ENCODE measurements at places on chromosomes 6 and 20.

GRCh38 chr6:9380568-9380967 is 945.2 kb upstream of the SLC35B3 start:
- DNase-seq, result no peak

GRCh38 chr20:37267667-37268313 is 6.2 kb upstream of the GHRH start:
- no peak for DNase-seq

GRCh38 chr6:39298061-39298460 is 16.2 kb downstream of the KCNK17 start:
- no peak for DNase-seq

DNA sequence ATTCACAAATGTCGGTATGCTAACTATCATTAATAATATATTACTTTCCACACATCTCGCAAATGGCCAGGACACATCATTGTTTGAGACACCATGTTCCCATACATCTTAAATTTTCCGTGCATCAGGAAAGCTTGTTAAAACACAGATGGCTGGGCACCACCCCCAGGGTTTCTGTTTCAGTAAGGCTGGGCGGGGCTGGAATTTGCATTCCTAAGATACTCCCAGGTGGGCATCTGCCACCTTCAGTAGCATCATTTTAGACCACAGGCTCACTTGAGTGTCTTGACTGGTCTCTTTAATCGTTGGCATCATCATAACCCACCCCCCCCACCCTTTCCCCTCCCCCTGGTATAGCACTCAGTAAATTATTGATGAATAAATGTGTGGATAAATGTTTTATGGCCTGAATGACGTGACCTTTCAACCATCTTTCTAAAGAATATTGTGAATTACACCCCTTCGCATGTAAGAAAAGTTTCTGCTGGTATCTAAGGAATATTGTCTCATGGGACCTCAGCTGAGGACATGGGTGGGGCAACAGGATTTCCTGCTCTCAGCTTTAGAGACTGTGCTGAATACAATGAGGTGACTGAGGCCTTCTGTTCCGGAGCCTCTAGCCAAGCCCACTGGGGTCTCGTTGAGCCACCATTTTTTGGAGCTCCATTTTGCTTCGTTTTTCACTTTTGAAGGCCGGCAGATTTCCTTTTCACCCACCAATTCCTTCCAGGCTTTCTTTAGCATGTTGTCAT is 124.1 kb upstream of the NEDD9 start:
- DNase-seq, result no peak

DNA sequence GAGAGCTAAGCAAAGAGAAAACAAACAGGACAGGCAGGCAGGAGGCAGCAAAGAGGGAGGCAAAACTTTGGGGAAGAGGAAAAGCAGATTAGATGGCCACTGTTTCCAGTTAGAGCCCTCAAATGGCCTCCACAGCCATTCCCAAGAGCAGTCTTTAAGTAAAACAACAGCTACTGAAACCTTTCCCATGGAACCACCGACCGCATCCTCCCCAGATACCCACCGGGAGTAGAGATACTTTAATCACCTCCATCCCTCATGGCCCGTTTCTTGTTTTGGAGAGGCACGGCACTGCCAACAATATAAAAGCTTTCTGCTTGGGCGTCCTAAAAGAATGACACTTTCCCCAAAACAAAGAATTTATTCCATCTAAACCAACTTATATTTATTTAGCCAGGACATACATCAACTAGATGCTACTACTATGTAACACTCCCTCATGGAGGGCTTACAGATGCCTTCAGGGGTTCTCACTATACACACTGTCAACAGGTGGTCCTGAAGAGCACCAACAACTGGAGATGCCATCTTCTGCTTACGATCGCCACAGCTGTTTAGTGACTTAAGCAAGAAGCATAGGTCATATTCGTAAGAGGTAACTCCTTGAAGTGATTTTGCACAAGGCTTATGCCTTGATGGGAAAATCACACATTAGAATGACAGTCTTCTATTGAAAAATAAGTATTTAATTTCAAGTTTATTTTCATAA is 43.4 kb downstream of the CNKSR3 start:
- no peak for DNase-seq

DNA sequence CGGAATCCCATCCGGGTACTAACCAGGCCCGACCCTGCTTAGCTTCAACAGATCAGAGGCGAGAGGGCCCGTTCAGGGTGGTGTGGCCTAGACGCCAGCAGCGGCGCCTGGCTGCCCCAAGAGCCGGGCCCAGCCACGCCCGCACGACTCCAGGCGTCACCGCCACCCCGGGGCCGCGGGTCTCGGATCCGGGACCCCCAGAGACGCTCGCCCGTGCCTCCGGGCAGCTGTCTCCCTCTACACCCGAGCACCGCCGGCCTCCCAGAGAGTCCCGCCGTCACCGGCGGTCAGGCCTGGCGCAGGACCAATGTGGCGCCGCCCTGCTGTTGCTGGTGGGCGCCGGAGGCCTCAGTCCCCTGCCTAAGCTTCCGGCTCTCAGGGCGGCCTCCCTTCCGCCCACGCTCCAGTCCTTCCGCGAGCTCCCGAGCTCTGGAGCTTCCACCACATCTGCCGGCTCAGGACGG is 441.2 kb upstream of the DEFB115 start:
- DNase-seq, result no peak

DNA sequence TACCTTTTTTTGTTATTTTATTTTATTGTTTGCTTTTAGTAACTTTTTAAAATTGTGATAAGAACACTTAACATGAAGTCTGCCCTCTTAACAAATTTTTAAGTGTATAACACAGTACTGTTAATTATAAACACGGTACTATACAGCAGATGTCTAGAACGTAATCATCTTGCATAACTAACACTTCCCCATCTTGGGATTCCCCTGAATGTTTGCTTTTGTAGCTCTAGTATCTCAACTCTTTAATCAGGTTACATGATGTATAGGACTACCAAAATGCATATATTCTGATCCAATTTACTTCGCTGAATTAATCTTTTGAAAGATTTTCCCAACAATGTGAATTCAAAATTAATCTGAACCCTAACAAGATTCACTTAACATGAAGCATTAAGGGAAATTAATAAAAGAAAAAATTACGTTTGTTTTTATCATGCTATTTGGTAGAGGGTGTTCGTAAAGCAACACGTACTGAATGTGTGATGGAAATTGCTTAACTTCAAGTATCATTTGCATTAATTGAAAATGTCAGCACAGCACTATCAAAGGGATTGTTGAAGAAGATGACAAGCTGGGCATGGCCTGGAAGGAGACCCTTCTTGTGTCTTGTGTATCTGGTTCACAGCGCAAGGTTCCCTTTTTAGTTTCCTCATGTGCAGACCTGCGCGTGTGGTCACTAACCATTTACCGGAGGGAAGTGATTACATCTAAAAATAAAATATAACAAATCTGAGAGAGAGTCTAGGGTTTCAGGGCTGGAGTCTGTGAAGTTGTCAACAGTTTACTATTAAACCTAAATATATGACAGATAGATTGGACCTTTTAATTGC is 15.2 kb downstream of the COL19A1 start:
- DNase-seq, result no peak

DNA sequence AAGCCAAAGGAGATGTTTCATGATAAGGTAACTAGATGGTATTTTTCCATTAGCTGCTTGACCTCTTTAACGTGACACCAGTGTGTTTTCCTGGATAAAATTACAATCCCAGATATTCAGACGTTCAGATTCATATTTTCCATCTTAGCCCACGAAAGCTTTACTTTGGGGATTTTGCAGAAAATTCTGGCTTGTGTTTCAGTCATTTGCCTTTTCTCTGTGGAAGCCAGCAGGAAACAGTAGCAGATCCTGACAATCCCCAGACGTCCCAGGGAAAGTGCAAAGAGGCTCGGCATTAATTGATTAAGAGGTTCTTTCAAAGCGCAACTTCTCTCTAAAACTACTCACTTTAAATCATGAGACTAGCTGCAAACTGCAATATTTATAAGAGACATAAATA is 243.6 kb downstream of the UST start:
- no peak for DNase-seq

- DNase-seq, result no peak
Measured at GRCh38 chr6:1916334-1917070, 306.8 kb downstream of the FOXC1 start.

GRCh38 chr6:40956936-40957335 is 82.1 kb downstream of the UNC5CL start:
- no peak for DNase-seq

- DNase-seq, result no peak
Measured at GRCh38 chr6:69601132-69601531, 195.7 kb downstream of the LMBRD1 start.

GRCh38 chr6:131917318-131917717 is 33.9 kb downstream of the CCN2 start:
- DNase-seq, result no peak

- no peak for DNase-seq
Measured at GRCh38 chr6:6749702-6750491, 161.4 kb downstream of the LY86 start.

GRCh38 chr6:151286214-151286613 is 46.4 kb downstream of the AKAP12 start:
- no peak for DNase-seq

DNA sequence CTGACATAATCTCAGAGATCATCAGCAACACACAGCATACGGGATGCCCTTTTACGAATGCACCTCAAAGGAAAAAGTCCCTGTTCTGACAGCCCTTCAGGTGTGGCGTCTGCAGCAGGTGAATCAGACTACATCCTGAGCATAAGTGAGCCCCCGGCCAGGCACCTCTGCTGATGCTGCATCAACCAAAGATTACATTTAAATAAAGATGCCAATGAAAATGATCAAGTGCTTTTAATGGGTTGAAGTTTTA is 58.7 kb downstream of the INSM1 start:
- no peak for DNase-seq

GRCh38 chr20:1803061-1803931 is 91.9 kb upstream of the SIRPA start:
- DNase-seq, result no peak

DNA sequence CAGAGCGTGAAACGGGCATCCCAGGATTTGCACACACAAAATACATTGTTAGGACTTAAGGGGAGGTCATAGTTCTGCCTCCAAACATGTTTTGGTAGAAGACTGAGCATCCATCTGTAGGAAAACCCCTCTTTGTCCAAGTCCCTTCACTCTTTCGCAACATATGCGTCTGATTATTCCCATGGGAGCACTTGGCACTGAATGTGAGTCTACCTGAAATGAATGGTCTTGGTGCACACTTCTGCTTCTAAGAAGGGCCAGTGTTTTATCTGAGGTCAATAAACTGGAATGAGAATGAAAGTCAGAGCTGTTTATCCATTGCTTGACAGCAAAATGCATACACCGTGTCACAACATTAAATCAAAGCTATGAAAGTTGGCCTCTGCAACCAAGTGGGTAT is 33.0 kb downstream of the GJA10 start:
- DNase-seq, result no peak

GRCh38 chr20:59772373-59772705 is 161.1 kb downstream of the SYCP2 start:
- DNase-seq, result no peak

- no peak for DNase-seq
Measured at GRCh38 chr6:155270561-155271091, 6.8 kb downstream of the CLDN20 start.

- DNase-seq, result no peak
Measured at GRCh38 chr6:148461986-148462577, 119.4 kb downstream of the SASH1 start.

DNA sequence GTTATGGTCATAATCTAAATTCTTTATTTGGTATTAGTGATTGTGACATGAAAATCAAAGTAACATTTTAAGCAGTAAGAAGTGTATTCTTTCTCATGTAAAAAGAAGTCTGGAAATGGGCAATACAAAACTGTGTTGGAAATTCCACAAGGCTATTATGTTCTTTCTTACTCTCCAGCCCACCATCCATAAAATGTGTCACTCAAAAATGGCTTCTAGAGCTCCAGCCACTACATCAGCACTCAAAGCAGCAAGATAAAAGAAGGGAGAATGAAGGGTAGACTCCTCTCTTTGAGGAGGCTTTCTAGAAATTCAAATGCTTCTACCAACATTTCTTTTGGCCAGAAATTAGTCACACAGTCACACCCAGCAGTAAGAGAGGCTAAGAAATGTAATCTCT is 18.4 kb downstream of the PDSS2 start:
- no peak for DNase-seq

DNA sequence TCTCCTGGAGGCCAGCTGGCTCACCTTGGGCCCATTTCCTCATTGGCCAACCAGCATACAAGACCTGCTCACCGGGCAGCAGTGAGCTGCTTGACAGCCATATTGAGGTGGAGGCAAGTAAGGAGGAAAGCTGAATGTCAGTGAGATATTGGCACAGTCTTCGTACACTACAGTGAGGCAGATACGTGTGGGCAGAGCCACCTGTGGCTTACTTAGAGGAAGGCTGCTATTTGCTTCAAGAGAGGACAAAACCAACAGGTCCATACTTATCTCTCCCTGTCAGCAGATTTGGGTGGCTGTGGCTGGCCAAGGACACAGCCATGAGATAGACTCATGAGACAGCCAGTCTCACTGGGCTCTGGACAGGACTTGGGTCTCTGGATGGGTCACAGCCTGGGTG is 15.1 kb upstream of the MCM3 start:
- no peak for DNase-seq

- no peak for DNase-seq
Measured at GRCh38 chr6:2558861-2559801, 191.6 kb downstream of the MYLK4 start.

DNA sequence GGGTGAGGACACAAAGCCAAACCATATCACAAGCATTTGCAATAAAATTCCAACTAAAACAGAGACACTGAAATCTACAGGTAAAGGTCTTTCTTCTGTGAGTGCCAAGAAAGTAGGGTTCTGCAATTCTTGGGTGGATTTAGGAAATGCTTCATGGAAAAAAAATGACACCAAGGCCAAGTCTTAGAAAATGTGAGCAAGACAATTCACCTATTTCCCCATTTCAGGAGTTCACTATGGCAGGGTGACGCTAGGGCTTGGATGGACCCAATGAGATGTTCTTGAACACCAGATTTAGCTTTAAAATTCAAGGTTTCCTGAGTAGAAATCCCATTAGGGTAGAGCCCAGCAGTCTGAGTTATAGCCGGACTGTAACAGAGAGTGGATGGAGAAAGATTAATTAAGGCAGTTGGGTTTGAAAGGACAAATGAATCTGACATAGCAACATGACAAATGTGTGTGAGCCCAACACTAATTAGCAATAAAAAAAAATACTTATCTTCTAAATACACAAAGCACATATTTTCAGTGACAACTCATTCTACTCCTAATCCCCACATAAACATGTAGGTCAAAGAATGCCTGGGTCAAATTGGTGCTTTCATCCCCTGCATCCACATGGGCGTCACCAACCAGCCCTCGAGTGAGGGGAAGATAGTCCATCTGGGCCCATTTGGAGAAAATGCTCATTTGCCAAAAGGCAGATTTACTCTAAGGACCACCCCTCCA is 180.4 kb upstream of the JARID2 start:
- DNase-seq, result no peak

DNA sequence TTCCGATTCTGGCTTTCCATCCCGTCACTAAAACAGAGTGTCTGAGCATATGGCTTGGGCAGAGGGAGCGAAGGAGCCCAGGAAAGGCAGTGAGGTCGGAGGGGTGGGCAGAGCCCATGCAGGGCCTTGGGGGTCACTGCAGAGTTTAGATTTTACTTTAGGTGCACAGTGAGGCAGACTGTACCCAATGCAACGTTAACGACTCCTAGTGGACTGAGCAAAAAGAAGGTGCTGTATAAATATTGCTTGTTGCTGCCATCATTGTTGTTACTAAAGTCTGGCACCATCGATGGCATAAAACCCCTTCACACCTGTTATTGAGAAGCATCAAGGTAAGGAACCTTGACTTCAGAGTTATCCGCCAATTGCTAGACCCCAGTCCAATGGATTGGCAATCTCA is 119.0 kb downstream of the EYA2 start:
- DNase-seq, result no peak

GRCh38 chr6:13908955-13909381 is 15.8 kb upstream of the RNF182 start:
- no peak for DNase-seq

- no peak for DNase-seq
Measured at GRCh38 chr6:163308629-163309440, 105.7 kb upstream of the QKI start.
